ENCODE measurements at places on chromosomes 3 and 15.

DNA sequence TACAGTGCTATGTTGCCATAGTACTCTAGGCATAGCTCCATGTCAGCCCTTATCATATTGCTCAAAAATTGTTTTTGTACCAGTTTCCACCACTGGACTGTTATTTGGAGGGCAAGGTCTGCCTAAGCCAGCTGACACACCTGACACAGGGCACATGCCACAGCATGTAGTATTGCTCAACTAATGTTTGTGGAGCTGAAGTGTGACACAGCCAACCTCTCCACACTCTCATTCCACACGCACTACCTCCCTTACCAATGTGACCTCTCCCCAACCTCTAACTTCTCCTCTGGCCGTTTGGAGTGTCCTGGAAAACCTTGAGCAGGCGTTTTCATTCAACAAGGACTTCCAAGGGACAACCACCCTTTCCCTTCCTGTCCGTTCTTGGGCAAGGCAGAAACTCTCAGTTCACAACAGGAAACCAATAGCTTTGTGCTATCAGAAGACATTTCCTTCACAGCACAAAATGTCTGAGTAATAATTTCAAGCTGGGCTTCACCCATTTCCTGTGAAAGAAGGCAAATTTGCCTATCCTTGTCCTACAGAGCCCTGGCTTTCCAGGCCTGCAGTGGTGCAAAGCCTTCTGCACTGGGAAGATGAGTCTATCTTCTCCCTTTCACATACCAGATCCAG lies 38.4 kb downstream of the TLNRD1 start:
- DNase-seq = no peak

DNA sequence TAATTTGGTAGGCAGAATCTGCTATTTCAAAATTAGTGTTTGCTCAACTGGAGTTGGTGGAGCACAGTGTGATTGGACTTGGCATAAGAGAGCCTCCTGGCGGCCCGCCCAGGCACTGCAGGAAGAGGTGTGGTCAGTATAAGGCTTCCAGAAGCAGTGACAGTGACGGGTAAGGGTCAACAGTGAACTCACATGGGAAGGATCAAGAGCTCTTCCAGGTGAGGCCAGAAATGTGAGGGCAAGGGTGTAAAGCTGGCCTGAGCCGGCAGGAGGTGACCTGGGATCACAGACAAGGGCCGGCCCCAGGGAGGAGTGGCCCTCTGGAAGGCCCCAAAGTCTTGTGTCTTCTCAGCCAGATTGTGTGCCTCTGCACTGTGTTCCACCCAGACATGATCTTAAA lies 93.2 kb upstream of the RNF7 start:
- DNase-seq = peak; percentile 28

DNA sequence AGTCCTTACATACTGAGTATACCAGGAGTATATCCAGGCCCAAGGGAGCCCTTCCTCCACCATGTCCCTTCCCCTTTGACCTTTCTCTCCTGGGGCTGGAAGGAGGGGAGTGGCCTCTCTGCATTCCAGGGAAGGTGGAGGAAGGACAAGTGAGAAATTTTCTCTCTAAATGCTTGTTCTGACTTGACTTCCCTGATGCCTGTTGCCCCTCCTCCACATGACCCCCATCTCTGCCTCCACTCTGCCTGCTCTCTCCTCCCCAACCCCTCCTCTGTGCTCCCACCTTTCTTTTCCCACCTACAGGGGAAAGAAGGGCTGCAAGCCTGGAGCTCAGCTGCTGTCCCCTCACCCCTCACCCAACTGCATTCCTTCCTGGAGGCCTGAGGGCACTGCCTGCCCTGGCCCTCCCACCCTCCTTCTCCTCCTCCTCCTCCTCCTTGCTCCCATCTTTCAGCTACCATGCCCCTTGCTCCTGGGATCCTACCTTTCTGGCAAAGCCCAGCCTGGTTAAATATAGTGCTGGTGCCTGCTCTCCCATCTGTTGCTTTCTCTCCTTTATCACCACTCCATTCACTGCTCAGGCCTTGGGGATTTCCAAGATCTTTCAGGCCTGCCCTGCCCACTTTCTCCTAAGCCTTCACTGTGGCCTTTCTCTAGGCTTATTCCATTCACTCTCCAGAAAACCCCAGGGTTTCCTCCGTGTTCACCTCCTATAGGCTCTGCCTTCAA lies 8.5 kb upstream of the DAG1 start:
- DNase-seq = no peak

DNA sequence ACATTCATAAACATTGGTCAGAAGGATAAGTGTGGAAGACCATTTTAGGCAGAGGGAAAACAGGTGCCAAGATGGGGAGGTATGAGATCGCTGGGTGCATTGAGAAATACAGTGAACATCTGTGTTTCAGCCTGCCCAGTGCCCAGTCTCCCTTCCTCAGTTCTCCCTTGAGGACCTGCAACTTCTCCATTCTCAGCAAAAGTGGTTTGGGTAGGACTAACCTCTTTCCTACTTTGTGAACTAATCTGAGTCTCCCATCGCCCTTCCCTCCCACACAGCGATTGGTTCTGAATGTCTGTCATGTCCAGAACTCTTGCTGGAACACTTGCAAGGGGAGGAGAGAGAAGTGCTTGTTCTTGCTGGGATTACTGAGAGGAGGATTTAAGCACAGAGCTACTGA lies 10.9 kb upstream of the CCNL1 start:
- DNase-seq = no peak

DNA sequence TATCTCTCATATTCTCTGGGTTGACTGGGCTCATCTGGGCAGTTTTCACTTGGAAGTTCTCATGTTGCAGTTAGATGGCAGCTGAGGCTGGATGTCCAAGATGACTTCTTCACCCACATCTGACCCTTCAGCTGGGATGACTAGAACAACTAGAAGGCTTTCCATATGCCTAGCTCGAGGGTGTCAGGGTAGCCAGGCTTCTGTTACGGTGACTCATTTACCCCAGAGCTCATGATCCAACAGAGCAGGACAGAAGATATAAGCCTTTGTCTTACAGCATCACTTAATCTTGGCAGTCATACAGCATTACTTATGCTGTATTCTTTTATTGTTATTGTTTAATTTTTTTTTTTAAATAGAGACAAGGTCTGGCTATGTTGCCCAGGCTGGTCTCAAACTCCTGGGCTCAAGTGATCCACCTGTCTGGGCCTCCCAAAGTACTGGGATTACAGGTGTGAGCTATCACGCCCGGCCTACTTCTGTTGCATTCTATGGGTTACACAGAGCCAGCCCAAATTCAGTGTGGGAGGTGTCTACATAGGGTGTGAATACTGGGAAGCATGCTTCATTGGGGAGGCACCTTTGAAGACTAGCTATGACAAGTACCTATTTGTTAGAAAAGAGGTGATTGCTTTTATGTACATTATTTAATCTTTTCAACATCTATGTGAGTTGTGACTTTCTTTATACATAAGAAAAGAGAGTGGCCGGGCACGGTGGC lies 10.7 kb downstream of the HMCES start:
- no peak for DNase-seq

Measured in activated T-helper 1 cell treated with Interleukin-2 at 50 U/mL for 16 hours (primary cell).